Endothelial cell of umbilical vein (primary cell): ENCODE measurements at places on chromosomes 2 and 18.

DNA sequence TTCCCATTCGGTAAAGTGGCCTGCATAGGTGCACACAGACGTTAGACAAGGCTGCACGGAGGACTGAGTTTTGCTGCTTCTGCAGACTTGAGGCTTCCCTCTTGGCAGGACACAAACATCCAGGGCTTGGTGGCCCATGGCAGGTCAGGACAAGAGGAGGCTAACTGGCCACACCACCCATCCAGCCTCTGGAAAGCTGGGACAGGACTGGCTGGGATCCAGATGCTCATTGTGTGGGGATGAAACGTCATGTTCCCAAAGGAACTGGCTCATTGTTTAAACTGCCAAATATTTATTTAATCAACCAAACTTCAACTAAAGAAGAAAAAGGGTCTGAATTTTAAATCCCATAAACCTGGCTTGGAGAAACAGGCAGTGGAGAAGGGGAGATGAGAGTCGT lies 239.1 kb upstream of the EPAS1 start:
- DNase-seq = peak; percentile 75

GRCh38 chr2:212683346-212684097 lies 144.9 kb upstream of the ERBB4 start:
- peak; percentile 12 for DNase-seq

DNA sequence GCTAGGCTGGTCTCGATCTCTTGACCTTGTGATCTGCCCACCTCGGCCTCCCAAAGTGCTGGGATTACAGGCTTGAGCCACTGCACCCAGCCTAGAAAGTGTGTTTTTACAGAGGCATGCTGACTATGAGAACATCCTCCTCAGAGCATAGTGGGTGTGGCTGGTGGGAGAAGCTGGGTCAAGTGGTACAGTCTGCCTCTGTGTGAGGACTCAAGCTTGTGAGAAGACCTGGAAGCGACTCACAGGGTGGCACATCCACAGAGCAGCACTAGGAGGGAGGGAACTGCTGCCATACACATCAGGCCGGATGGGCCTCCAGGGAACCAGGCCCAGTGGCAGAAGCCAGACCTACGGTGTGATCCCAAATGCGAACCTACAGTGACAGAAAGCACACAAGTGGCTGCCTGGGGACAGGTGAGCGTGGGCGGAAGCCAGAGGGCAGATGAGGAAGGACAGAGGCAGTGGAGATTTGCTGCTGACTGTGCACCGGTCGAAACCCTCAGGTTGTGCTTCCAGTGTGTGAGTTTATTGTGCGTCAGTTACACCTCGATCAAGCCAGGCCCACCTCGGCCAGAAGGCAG lies 8.9 kb downstream of the ARHGEF4 start:
- DNase-seq = no peak

GRCh38 chr18:40235836-40236235 lies 1719.2 kb upstream of the PIK3C3 start:
- no peak for DNase-seq

- DNase-seq = no peak
Measured at GRCh38 chr2:107712857-107713256, 113.8 kb upstream of the RGPD4 start.

- DNase-seq = no peak
Measured at GRCh38 chr2:201962774-201963562, 70.7 kb upstream of the FZD7 start.

DNA sequence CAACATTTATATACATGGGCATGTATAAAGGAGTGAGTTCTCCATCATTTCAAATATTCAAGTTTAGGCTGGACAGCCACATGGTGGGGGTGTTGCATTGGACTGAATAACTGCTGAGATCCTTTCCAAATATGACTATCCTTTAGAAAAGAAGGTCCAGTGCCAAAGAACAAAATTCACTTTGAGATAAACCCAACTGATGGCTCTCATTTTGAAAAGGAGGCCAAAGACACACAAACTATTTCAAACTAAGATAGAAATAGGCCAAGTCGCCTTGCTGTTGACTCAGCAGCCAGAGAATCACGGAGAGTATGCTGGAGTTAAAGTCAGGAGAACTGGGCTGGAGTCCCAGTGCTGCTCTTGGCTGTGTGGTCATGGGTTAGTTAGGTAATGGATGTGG lies 204.5 kb upstream of the LRATD1 start:
- no peak for DNase-seq

GRCh38 chr2:43453179-43454170 lies 142.4 kb downstream of the THADA start:
- no peak for DNase-seq

DNA sequence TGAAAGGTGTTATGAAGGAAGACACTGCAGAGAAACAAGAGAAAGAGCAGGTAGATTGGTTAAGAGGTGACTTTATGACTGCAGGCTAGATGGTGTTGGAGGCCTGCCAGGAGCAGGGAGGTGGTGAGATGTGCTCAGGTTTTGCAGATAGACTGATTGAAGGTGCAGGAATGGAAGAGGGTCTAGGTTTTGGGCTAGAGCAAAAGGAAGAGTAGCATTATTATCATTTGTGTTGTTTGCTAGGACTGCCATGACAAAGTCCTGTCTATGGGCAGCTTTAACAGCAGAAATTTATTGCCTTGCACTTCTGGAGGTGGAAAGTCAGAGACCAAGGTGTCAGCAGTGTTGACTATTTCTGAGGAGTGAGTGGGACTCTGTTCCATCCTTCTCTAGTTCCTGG lies 172.9 kb upstream of the SOX11 start:
- no peak for DNase-seq

- DNase-seq = no peak
Measured at GRCh38 chr2:224347176-224348051, 54.5 kb downstream of the FAM124B start.

DNA sequence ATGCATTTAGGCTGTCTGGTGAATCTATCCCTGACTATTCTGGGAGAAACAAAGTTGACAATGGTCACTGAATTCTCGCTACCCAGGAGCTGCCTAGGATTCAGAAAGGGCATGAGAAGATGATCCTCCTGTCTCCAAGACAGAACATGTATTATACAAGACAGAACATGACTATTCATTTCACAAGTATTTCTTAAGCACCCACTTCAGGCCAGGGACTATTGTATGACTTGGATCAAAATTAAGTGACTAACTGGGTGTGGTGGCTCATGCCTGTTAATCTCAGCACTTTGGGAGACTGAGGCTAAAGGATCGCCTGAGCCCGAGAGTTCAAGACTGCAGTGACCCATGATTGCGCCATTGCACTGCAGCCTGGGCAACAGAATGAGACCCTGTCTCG lies 235.8 kb upstream of the RAB12 start:
- DNase-seq = no peak

DNA sequence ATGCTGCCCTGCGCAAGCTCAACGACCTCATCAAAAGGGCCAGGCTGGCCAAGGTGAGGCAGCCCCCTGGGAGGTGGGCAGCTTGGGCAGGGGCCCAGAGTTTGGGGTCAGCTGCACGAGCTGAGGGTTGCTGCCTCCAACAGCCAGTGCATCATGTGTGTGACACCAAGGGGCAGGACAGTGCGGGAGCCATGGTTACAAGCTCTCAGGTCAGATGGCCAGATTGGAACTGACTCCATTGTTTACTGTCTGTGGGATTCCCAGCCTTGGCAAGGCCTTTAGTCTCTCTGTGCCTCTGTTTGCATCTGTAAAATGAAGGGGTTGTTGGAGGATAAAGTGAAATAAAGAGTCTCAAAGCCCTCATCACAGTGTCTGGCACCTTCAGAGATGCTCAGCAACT lies 26.9 kb downstream of the EHD3 start:
- DNase-seq = no peak

DNA sequence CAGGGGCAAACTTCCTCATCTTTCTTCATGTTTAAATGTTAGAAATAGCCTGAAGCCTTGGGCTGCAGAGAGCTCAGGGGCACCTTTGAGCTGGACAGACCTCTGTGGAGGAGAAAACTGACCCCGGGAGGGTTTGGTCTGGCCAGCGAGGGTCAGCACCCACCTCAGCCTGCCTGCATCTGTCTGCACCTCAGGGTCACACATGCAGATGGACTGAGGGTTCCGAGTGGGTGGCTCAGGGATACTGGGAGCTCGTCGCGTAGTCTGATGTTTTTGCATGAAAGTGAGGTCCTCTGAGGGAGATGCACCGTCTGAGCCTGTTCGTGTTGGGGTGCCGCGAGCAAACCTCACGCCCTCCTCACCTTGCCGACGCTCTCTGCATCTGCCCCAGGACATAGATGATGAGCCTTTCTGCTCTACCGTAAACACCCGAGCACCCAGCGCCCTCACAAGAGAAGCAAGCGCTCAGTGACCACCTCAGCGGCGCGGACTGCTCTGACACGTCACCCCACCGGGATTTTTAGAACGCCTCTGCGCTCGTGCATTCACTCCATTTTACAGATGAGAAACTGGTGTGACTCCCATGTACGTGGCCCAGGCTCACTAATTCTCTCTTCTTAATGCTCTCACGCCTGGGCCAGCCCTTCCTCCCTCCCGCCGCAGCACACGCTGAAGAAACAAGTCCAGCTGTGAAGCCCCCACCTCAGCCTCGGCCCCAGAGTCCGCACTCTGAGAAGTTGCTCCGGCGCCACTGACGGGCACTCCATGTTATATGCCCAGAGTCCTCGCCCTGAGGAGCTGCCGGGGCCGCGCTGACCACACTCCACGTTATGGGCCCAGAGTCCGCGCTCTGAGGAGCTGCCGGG lies 9.5 kb downstream of the KCNG2 start:
- DNase-seq = no peak

DNA sequence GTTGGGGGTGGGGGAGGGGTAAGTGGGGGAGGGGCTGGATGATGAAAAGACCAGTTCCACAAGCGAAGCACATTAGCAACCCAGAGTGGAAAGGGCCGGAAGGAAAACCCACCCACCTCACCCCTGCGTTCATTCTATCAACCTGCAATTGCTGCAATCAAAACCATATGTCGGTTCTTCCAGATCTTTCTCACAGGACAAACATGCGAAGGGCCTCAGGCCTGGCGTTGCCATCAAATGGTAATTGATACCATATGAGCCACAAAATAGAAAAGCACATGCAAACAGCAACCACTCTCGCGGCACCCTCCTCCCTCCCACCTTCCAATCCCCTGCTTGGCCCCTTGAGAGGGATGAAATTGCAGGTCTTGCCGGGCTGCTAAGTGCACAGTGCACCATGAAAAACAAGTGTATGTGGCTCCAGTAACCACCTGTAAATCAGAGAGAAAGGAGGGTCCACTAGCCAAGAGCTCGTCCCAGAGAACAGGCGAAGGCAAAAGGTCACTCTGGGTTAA lies 287.5 kb downstream of the TCF4 start:
- no peak for DNase-seq

DNA sequence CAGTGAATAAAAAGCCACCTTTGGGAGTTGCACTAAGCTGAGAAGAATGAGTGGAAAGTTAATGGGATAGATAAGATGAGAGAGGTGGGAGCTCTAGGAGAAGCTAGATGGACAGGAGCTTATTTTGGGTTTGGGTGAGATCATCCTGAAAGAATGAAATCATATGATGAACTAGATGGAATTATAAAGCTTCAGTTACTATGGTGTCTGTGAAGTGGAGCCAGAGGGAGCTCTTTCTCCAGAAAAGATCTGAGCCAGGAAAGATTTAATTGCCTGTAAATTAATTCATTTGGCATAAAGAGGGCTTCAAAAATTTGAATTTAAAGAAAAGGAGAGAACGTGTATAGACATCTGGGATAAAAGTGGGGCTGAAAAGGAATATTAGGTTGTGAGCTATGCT lies 10.3 kb downstream of the DNAH6 start:
- DNase-seq = no peak

DNA sequence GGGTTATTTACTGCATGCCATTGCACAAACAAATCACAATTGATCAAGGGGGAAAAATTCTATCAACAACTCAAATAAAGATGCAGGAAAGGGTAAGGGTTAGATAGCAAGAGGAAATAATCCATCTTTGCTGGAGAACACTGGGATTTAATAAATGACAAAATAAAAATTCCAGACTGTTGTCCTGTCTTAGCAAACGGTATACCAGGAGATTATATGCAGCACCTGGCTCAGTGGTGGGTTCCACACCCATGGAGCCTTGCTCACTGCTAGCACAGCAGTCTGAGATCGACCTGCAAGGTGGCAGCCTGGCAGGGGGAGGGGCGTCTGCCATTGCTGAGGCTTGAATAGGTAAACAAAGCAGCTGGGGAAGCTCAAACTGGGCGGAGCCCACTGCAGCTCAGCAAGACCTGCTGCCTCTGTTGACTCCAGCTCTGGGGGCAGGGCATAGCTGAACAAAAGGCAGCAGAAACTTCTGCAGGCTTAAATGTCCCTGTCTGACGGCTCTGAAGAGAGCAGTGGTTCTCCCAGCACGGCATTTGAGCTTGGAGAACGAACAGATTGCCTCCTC lies 296.5 kb upstream of the THSD7B start:
- no peak for DNase-seq

DNA sequence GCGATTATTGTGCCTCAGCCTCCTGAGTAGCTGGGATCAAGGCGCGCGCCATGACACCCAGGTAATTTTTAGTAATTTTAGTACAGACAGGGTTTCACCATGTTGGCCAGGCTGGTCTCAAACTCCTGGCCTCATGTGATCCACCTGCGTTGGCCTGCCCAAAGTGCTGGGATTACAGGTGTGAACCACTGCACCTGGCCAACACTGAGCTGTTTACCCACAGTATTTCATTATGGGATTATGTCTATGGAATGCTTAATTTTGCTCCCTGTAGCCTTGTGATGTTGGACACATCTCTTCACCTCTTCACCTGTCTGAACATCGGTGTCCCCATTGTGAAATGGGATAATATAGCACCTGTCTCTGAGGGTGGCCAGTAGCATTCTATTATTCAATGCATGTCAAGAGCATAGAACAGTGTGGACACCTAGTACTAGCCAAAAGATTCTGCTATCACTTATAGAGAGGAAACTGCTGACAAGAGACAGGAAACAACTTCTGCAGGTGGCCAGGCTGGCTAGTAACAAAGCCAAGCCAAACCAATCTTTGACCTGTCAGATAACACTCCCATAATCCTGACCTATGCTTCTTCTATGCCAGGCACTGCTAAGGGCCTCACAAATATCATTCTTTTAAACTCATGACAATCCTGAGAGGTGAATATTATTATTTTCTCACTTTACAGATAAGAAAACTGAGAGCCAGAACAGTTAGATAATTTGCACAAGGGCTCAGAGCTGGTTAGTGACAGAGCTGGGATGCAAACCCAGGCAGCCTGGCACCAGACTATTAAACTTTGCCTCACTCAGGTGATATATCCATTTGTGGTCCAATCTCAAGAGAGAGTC lies 29.4 kb upstream of the REEP1 start:
- no peak for DNase-seq

GRCh38 chr2:85185431-85185940 lies 52.3 kb downstream of the TCF7L1 start:
- DNase-seq = no peak

- DNase-seq = no peak
Measured at GRCh38 chr2:118176601-118177000, 88.3 kb downstream of the INSIG2 start.

DNA sequence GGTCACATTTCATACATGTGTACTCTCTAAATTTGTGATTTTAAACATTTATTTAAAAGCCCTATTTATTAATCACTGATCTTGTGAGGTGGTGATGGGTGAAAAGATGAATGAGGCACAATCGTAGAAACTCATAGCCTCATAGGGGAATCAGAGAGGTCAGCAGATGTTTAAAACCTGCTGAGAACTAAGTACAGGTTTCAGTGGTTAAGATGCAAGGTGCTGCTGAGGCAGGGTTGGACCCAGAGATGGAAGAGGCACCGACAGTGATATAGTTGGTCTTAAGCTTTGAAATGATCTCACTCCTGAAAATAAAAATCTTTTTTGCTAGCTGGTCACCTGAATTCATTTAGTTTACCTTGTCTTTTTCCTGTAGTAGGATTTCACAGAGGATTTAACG lies 49.6 kb downstream of the LINC00305 start:
- DNase-seq = no peak

GRCh38 chr2:43676322-43677050 lies at the start of gene C1GALT1C1L:
TSS of gene C1GALT1C1L (minus strand) at chr2:43676429. CDS start at chr2:43676322, 107 bp downstream.
- DNase-seq = peak; percentile 55
